Left renal cortex interstitium (tissue), 4 donors: ENCODE measurements at places on chromosomes 12 and 14. TPM values are rescaled to one million over a fixed set of nuclear protein-coding genes. Genes with fewer than 3 reads are reported as not detected.

GNB3 gene
- polyA plus RNA-seq, result 11.4 TPM

RTL1 gene
- 0.08 TPM for polyA plus RNA-seq

DNA sequence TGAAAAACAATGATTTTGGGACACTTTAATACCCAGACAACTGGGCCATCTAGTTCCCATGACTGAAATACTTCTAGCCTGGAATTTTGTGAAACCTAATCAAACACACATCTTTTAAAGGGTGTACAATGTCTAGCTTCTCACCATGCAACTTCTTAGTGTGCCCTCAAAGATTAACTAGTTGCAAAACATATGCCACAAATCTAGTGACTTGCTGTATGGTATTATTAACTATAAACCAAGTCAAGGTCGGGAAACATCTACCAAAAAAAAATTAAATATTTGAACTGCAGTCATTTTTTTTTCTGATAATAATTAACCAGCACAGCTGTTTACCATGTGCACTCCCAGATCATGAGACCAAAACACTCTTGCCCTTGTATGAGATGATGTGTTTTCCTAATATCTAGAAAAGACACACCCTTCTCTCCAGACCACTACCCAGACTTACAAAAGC lies 171.8 kb upstream of the FOXN3 start:
- DNase-seq, result no peak

GRCh38 chr12:123962513-123962912 lies 10.1 kb downstream of the CCDC92 start:
- no peak for DNase-seq

PMCH gene
- polyA plus RNA-seq, result 0.97 TPM

- DNase-seq, result no peak
Observed at GRCh38 chr12:118065380-118065779, 4.4 kb upstream of the WSB2 start.

PTCSC3 gene
- polyA plus RNA-seq, result 0.19 TPM

GRCh38 chr12:131218026-131218922 lies 264.6 kb downstream of the ADGRD1 start:
- DNase-seq, result no peak

DNA sequence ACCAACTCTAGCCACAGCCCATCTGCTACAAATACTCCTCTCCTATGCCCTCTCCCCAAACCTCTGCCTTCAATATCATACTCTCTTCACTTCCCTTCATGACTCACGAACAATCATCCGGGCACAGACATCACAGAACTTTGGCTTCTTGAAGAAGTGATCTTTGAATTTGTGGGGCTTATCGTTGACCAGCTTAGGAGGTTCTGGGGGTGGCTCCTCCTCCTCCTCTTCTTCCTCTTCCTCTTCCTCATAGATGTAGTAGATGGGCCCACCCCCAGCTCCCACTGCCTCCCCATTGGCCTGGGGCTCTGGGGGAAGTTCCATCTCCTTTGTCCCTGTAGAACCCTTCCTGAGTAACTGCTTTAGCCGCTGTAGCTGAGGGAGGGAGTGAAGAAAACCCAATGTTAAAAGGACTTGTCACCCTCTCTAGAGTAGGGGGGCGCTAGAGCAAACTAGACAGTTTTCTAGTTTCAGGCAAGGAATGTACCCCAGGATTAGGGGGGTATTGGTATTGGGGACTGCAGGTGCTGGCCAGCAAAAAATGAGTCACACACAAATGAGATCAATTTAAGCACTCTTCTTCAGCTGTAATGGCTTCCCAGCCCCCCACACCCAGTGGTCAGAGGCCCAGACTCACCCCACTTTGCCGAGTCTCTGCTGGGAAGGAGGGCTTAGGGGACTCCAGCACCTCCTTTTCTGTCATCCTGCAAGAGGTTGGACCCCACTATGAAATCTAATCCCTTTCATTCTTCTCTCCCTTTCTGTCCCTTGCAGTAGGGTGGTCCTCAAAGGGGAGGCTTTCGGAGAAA lies 1.8 kb downstream of the STAC3 start:
- no peak for DNase-seq

SLC2A13 gene
- 16.3 TPM for polyA plus RNA-seq

DNA sequence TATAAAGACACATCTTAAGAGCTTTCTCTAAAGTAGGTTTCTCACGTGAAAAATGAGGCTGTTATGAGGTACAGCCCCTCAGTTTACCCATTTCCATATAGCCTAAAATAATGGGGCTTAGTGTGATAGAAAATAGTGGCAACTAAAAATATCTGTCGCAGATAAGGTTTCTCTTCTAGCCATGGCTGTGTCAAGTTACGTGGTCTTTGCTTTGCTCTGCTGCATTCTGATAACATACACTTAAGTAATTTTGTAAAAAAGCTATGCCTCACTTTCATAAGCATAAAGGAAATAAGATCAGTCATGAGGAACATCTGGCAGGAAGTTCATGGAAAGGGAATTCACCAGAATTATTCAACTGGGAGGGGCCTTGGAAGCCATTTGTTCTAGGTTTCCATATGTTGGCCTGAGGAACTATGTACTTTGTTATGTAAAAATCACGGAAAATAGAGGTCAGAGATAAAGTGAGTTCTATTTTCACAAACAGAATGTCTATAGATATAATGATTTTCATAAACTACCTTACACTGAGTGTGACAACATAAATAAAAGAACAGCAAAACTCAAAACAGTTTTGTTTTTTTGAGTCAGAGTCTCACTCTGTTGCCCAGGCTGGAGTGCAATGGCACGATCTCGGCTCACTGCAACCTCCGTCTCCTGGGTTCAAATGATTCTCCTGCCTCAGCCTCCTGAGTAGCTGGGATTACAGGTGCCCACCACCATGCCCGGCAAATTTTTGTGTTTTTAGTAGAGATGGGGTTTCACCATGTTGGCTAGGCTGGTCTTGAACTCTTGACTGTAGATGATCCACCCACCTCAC lies 195.6 kb upstream of the KRR1 start:
- no peak for DNase-seq

GRIN2B gene
- 1.3 TPM for polyA plus RNA-seq

DNA sequence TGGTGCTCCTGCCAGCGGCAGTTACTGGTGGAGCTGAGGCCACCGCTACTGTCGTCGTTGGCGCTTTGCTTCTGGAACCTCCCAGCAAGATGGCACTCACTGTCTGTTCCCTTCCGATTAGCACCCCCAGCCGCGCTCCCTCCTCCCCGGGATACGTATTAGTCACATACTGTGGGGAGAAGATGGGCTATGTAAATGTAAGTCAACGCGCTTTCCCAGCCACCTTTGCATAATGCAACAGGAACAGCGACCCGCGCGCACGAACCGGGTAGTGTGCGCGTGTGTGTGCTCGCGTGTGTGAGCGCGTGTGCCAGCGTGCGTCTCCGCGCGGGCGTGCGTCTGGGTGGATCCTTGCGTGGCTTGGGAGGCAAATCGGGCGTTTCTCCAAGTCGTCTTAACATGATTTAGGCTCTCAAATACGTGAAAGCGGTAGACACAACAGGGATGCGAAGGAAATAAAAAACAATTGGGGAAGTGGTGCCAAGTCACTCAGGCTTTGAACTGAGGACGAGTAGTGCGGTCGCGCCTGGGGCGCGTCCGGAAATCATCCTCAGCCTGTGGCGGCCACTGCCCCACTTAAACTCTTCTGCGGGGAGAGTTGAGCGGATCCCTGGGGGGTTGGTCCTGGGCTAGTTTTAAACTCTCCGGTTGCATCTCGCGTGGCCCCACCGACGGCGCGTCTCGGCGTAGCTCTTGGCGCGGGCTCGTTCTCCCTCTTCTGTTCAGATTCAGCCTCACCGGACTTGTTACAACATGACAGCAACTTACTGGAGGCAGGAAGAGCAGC lies 1.8 kb downstream of the FLRT2 start:
- DNase-seq, result peak; percentile 65

GNPNAT1 gene
- 33.6 TPM for polyA plus RNA-seq

INHBE gene
- 0.68 TPM for polyA plus RNA-seq

- no peak for DNase-seq
Observed at GRCh38 chr12:12428961-12429657, 72.2 kb downstream of the BORCS5 start.

GRCh38 chr12:118357257-118358007 lies 15.3 kb downstream of the TAOK3 start:
- no peak for DNase-seq

GRCh38 chr14:85811340-85811739 lies 281.4 kb downstream of the FLRT2 start:
- no peak for DNase-seq

GRCh38 chr14:79197516-79197915 lies 1013.8 kb downstream of the DIO2 start:
- no peak for DNase-seq

GRCh38 chr14:73759714-73760597 lies 45.8 kb upstream of the PNMA1 start:
- DNase-seq, result peak; percentile 89

GRCh38 chr12:44968965-44969364 lies 81.9 kb downstream of the DBX2 start:
- no peak for DNase-seq

GRCh38 chr14:96589577-96589976 lies 87.4 kb downstream of the PAPOLA start:
- DNase-seq, result no peak

DNA sequence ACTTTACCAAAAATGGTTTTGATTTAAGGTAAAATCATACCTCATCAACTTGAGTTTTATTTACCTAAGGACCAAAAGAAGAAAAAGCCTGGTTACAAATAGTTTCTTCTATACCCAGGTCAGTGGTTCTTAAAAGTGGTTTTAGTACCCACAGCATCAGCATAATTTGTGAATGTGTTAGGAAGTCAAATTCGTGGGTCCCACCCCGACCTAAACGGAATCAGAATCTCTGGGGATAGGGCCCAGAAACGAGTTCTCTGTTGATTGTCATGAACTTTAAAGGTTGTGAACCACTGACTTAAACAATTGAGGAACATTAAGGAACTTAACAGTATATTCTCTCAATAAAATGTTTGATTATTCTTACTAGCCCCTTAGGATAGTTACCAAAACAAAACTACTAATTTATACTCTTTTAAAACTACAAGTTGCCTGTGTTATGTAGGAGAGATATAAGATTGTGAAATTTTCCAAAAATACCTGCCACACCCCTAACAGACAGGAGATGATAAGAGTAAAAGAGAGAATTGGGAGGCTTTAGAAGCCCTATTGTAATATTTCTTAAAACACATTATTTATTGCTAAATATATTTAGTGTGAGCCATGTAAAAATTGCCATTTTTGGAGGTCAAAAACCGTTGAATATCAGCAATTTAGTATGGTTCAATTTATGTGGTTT lies 669 bp upstream of the SLC25A21 start:
- DNase-seq, result no peak

DNA sequence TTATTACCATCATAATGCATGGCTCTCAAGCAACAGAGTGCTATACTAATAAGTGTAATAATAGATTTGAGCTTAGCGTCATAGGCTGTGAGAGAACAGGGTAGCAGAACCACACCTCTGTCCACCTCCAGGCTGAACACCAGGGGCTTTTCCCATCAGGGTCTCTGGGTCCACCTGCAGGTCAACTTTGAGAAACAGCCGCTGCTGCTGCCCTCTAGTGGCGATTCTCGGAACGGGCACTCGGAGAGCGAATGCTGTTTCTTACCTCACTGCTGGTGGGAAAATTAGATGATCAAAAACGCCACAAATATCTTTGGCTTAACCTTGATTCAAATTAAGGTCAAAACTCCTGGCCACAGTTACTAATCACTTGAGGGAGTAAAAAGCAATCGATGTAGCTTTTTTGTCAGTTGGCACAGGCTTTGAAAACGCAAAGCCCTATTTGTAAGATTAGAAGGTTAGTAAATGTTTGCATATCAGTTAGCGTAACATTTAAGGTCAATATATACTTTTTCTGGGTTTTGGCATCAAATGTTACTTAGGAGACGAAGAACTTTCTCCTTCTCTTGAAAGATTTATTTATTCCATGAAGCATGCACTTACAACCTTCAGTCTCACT lies 127.9 kb upstream of the TMEM132D start:
- DNase-seq, result no peak

GRCh38 chr14:68405961-68406360 lies 386.9 kb downstream of the ZFP36L1 start:
- no peak for DNase-seq

- no peak for DNase-seq
Observed at GRCh38 chr14:68873376-68873775, 80.5 kb upstream of the ZFP36L1 start.

- DNase-seq, result peak; percentile 11
Observed at GRCh38 chr12:18224745-18225144, 36.6 kb upstream of the PIK3C2G start.

DDIT3 gene
- 34.9 TPM for polyA plus RNA-seq
